Erythroblast (primary cell): ENCODE measurements at places on chromosomes 4 and X.

DNA sequence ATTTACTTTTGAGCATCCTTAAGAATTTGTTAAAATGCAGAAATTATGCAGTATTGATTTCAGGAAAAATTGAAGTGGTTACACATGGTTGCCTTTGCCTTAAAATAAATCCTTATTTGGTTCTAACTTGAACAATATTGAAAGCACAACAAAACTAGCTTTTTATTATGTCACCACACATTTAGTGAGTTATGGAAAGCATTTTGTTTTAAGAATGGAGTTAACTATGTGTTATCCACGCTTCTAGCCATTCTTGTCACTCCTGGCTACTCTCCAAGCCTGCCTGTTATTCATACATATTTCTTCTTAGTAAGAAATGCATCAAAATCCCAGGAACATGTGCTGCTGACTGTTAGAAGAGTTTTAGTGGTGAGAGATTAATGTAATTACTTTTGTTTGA, 73.9 kb downstream of the FAT4 start:
- DNase-seq: no peak

DNA sequence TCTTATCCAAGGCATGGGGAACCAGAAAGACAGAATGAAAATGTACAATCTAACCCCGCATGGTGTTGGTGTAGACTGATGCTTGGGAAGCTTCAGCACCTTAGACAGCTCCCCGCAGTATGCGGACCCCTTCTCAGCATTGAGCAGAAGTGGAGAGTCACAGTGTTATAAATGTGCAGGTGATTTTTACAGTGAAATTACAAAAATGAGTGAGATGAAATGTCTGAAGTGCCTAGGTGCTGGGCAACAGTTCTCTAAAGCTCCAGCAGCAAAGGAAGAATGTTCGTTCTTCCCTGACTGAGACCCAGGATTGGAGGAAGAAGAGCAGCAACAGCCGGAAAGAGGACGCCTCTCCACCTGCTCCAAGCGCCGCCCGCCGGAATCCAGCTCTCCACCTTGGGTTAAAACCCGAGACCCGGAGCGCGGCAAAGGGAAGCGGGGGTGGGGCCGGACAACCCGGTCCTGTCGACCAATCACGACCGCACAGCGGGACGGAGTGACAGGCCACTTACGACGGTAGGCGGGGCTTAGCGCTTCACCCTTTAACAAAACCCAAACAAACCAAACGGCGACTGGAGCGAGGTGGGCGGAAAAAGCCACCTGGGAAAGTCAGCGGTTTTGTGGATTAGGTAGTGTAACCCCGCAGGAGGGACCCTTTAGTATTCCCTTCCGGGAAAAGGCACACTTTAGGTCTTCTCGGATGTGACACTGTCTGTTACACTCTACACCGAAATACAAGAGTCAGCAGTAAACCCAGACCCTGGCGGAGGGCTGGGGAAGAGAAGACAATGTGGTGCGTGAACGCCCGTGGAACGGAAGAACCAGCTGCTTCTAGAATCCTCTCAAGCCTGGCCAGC, at the start of gene GLRA3:
Gene GLRA3 (minus strand): TSS at position 403 of the 857 bp plus-strand sequence. CDS start 436 bp downstream, outside the sequence.
- DNase-seq: peak; percentile 66

GRCh38 chrX:35819241-35819640, 21.1 kb downstream of the MAGEB16 start:
- DNase-seq: no peak

DNA sequence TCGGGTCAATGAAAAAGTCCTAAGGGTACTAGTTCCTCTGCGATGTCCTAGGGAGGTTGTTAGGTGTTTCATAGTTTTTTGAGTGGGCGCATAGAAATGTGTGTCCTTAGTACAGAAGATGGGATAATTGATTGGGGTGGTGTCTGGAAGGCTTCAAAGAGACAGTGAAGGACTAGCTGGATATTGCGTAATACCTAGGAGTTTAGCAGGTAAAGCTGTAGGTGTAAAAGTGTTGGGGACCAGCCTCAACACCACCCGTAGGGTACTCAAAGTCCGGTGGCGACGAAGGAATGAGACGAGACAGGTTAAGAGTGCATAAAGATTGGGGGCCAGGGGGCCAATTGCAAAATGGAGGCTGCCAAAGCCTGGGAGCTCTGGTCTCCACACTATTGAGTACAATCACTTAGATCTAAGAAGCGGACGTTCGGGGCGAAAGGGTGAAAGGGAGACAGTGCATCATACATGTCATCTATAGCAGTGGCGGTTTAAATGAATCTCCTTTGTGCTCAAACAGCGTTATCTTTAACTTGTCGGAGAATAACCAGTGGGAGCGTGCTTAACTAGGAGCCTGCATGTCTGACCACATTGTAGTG, 1.0 kb downstream of the TRMT44 start:
- peak; percentile 43 for DNase-seq

DNA sequence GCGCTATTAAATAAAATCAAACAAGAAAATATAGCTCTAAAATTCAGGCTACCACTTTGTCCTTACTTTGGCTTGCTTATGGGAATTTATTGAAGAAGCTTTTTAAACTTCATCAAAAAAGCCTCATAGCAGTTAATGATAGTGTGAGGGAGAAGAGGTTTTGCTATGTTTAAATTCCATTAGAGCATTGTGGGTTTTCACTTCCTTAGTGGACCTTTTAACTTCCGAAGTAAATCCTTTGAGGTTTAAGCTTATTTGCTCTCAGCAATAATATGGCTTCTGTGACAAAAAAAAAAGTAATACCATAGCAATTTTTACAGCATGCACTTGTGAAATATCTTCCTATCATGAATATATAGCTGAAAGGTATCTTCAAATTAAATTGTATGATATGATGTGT, 120.2 kb upstream of the NDST4 start:
- DNase-seq: no peak

- no peak for DNase-seq
Observed at GRCh38 chr4:40682290-40683101, 52.8 kb upstream of the RBM47 start.
